ENCODE measurements at places on chromosomes 7 and 10. TPM values are rescaled to one million over a fixed set of nuclear protein-coding genes. Genes with fewer than 3 reads are reported as not detected.

Gene TAS2R41
- total RNA-seq, result not detected

Gene HOXA13
- total RNA-seq, result not detected

Gene SEMA4G
- 0.98 TPM for total RNA-seq

Gene IL15RA
- total RNA-seq, result 9.9 TPM

Gene GARIN1A
- total RNA-seq, result 0.09 TPM

Gene ZNF25
- total RNA-seq, result 6.6 TPM

Gene IKZF1
- 0.17 TPM for total RNA-seq

Gene LRWD1
- total RNA-seq, result 18.1 TPM

Gene FAM131B
- total RNA-seq, result 0.11 TPM

Gene TAS2R4
- 0.33 TPM for total RNA-seq

Gene TDRD1
- not detected for total RNA-seq

Gene SLC16A9
- total RNA-seq, result not detected

Gene FAS
- total RNA-seq, result 7.4 TPM

Gene TMEM229A
- not detected for total RNA-seq

Gene PRLHR
- not detected for total RNA-seq

Gene CYCS
- 30.1 TPM for total RNA-seq

All from dermis lymphatic vessel endothelial cell (primary cell).